ENCODE measurements at places on chromosomes 16 and 17. TPM values are rescaled to one million over a fixed set of nuclear protein-coding genes. Genes with fewer than 3 reads are reported as not detected.
A peak's percentile ranks its signal among the peaks of the same experiment; 100 is the strongest.

Gene HOXB7
- 0.52 TPM for total RNA-seq

Gene HSPB9
- total RNA-seq = 0.26 TPM

- no peak for DNase-seq
Observed at GRCh38 chr17:80447790-80448189, 28.6 kb downstream of the NPTX1 start.

- DNase-seq = peak; percentile 42
Observed at GRCh38 chr16:51559901-51560300, 408.8 kb upstream of the SALL1 start.

DNA sequence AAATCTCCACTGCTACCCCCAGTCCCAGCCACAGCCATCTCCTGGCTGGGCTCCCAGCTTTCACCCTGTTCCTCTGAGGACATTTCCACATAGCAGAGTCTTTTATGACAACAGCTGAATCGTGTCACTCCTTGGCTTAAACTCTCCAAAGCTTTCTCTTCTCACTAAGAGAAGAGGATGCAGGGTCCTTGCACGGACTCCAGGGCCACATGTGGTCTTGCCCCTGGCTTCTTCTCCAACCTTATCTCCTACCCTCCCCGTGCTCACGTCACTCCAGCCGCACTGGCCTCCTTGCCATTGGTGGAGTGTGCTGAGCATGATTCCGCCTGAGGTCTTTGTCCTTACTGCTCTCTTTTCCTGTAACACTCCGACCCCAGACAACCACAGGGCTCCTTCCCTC is 39.9 kb upstream of the CCDC182 start:
- DNase-seq = no peak

Gene MYH2
- 0.33 TPM for total RNA-seq

DNA sequence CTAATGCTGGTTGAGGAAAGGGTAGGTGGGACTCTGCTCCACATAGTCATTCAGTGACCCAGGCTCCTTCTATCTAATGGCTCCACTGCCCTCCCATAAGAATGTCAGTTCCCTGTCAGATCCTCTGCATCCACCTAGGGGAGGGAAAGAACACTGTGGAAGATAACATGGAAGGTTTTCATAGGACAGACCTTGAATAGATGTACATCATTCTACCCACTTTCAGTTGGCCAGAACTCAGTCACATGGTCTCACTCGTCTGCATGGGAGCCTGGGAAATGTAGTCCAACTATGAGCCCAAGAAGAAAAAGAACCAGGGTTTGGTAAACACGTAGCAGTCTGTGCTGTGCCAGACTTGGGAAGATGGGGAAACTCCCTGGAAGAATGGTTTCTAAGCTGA is 27.1 kb upstream of the SCNN1B start:
- DNase-seq = no peak

GRCh38 chr17:45298546-45299285 is 18.1 kb downstream of the MAP3K14 start:
- no peak for DNase-seq

GRCh38 chr16:83943516-83944050 is 9.5 kb upstream of the OSGIN1 start:
- DNase-seq = no peak

- no peak for DNase-seq
Observed at GRCh38 chr16:75264999-75265910, 13.8 kb upstream of the BCAR1 start.
